ENCODE measurements at places on chromosomes 1 and 21. TPM values are rescaled to one million over a fixed set of nuclear protein-coding genes. Genes with fewer than 3 reads are reported as not detected.

TNFSF4 gene
- total RNA-seq = 2.0 TPM

DNA sequence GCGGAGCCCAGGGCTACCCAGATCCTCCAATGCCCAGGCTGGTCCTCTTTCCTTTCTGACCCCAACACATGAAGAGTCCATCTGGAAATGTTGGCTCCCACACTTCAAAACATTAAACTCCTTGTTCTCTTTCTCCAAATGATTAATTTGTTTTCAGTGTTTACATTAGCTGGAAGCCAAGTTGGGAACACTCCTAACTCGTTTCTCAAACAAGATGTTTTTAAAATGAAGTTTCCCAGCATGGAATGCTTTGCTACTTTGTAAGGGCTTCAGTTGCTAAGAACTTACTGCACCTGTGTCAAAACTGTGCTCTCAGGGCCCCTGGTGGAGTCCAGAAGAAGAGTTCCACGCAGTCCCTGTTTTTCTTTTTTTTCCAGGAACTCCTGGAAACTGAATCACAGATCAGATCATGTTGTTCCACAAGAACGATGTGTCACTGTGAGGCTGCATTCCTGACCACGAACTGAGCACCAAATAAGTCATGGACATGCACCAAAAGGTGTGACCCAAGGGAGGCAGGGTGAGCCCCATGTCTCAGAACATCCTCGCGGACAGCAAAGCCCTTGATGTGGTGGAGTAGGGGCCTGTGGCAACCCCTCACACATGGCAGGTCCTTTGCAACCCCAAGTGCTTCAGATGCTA lies 257.3 kb downstream of the KCNJ6 start:
- H3K27me3 ChIP-seq = peaks cover 11% of the 10 kb centered on the region
- no peak overlapping the region for H3K27ac ChIP-seq
- no peaks in the 10 kb centered on the region for H3K36me3 ChIP-seq
- peaks cover 5% of the 10 kb centered on the region for H3K4me1 ChIP-seq
- no peak overlapping the region for H3K4me3 ChIP-seq

- peaks cover 2% of the 10 kb centered on the region for H3K36me3 ChIP-seq
- H3K27me3 ChIP-seq = no peaks in the 10 kb centered on the region
- no peaks in the 10 kb centered on the region for H3K4me1 ChIP-seq
- no peak overlapping the region for H3K27ac ChIP-seq
Measured at GRCh38 chr21:36949171-36950141, 17.0 kb downstream of the HLCS start.

DNA sequence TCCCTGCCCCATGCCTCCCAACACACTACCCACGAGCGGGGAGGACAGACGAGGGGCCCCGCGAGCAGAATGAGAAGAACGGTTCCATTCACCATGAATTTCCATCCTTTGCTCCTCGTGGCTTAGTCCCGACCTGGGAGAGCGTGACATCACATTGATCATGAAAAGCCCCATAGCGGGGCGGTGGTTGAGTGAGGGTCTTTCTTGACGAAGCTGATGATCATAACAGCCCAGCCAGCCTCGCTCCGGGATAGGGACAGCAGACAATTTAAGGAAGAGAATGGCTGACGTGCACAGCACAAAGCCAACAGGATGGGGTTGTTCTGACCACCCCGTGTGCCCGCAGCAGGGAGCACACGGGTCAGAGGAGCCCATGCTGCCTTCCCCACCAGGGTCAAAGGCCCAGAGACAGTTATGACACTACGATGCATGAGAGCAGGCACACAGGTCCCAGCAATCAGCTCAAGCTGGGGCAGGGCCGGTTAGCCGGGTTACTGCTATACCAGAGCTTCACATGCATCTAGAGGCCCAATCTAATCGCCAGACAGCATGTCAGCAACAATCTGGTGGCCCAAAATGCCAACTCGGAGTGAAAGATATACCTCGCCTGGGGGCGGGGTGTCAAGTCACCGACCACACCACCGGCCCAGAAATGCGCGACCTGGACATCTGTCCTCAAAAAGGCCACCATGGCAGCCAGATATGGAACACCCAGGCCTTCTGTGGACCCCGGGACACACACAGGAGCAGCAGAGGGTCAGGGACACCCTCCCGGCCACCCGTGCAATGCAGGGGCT lies 135.2 kb downstream of the LIPI start:
- DNase-seq = no peak
- H3K27ac ChIP-seq = no peak overlapping the region
- no peaks in the 10 kb centered on the region for H3K36me3 ChIP-seq
- H3K4me1 ChIP-seq = peaks cover 20% of the 10 kb centered on the region
- no peak overlapping the region for H3K4me3 ChIP-seq
- H3K27me3 ChIP-seq = no peaks in the 10 kb centered on the region

GRCh38 chr21:46664316-46664995 lies 29.0 kb downstream of the PRMT2 start:
- H3K27me3 ChIP-seq = no peaks in the 10 kb centered on the region
- H3K4me1 ChIP-seq = peaks cover 26% of the 10 kb centered on the region
- peaks cover 4% of the 10 kb centered on the region for H3K36me3 ChIP-seq

GRCh38 chr1:234925440-234926263 lies 203.0 kb downstream of the TOMM20 start:
- peak overlapping the region; percentile 91 for H3K4me3 ChIP-seq
- H3K4me1 ChIP-seq = peaks cover 68% of the 10 kb centered on the region
- peak overlapping the region; percentile 97 for H3K27ac ChIP-seq
- peak; percentile 25 for DNase-seq
- H3K36me3 ChIP-seq = no peaks in the 10 kb centered on the region
- no peaks in the 10 kb centered on the region for H3K27me3 ChIP-seq
